Activated CD8-positive, alpha-beta memory T cell treated with anti-CD3 and anti-CD28 coated beads, Interleukin-2, amount 50 U/mL, for 48 hours (primary cell): ENCODE measurements at places on chromosomes 12 and 14.

DNA sequence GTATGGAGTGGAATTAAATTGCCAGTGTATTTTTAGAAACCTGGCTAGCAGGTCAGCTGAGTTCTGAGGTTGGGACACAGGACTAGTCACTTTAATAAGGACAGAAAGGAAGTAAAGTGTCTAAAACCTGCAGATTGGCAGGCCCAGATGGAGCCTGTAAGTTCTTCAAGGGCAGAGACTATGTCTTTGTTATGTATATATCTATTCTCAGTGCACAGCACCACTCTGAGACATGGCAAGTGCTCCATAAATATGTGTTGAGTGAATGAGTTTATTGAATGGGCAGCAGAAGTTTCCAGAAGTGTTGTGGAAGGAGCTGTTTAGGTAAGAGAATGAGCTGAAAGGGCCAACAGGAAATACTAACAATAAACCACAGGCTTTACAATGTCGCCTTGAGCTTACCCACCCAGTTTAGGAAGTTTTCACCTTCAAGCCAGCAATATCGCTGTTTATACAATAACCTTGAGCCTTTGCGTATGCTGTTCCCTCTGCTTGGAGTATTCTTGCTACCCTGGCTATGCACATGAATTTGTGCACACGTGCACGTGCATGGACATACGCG, 109.5 kb upstream of the TMPO start:
- DNase-seq: no peak

DNA sequence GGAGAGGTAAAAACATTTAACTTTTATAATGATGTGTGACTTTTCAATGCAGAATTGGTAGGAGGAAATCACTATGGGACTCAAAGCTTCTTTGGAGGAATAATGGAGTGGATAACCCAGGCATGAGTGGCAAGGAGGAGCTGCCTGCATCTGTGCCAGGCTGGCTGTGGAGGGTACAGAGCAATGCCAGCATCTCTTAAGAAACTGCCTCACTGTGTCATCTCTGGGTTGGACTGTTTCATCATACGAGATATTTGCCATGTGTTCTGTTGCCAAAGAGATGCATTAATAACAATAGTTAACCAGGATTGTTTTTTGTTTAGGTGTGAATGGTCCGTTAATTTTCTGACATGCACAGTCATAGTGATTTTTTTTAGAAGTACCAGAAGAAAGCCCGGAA, 183.7 kb upstream of the NTF3 start:
- no peak for DNase-seq

DNA sequence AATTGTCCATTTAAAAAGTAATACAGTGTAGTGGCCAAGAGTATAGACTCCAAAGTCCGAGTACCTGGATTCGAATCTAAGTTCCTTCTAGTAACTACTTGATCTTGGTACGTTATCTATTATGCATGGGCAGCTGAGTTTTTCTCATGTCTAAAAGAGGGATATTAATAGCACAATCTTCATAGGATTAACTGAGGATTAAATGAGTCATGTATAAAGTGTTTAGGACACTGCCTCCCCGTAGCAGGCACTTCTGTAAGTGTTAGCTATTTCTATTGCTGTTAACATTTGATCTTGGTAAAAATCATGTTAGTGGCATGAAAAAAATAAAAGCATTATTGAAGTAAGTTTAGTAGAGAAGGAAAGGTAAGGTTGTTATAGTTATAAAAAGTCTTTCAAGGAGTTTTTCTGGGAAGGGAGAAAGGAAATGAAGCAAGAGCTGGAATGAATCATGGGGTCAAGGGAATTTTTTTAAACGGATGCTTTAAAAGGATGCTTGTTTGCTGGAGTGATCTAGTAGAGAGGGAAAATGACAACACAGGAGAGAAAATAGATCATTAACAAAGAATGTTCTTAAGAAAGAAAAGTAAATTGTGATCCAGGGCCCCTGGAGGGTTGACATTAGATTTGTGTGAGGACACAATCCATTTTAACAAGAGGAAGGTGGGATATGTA, 502.2 kb upstream of the USP15 start:
- DNase-seq: no peak

GRCh38 chr14:55936691-55937090, 181.5 kb upstream of the PELI2 start:
- DNase-seq: no peak

- DNase-seq: no peak
These were observed 7.2 kb downstream of the ADAM20 start for GRCh38 chr14:70527501-70528105.

- no peak for DNase-seq
These were observed 1.7 kb upstream of the SMOC1 start for GRCh38 chr14:69877492-69877891.

DNA sequence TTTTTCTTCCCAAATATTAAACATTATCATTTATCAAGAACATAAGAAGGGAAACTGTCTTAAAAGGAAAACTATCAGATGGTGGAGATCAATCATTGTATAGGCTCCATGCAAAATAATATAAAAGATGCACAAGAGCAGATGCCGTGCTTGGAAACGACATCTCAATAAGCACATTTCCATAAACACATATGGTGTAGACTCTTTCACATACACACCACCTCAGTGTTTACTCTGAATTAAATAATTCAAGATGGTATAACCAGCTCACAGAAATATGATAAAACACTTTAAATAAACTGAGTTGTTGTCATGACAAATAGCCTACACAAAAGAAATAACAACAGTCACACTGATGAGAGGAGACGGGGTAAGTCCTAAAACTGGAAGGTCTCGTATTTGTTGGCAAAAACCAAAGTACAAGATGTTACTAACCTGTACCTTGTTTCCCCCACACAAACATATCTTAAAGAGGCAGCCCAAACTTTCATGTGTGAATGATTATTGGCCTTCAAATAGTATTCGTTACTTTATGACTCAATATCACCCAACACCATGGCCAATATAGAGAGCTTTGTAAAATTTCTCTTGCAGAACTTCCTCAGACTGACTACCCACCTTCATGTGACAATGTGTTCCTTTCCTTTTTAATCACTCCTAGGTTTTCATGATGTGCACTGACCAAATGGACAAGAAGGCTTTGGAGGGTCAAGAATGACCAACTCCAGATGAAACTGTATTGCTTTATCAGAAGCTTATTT, 48.6 kb upstream of the TMPO start:
- no peak for DNase-seq

- no peak for DNase-seq
These were observed 307.4 kb downstream of the NUAK1 start for GRCh38 chr12:105831372-105831771.

- DNase-seq: no peak
These were observed 275.5 kb downstream of the DPF3 start for GRCh38 chr14:72618424-72618823.

DNA sequence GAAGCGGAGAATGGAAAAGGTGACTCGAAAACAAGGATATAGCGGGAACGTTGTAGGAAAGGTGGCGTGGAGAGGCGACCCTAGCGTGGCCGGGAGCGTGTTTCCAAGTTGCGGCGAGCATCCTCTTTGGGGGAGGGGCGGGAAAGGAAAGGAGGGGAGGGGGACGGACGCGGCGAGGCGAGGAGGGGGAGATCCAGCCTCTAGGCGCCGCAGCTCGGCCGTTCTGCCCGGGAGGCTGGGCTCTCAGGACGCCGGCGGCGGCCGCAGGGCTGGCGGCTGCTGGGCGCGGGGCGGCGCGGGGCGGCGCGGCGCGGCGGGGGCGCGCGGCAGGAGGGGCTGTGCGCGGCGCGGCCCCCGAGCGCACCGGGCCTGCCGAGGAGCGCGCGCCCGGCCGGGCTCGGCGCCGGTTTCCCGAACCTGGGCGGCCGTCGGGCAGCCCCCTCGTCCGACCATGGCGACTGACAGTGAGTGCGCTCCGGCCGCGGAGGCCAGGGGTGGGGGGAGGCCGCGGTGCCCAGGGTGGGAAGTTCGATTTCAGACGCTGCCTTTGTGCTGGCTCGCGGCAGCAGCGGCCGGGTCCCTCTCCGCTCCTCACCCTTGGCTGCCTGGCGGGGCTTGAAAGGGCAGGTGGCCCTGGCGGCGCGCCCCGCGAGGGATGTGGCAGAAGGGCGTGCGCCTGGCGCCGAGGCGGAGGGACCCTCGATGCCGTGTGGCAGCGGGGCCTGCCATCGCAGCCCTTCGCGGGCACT, 50.3 kb downstream of the SNAPC1 start:
- peak; percentile 61 for DNase-seq

- no peak for DNase-seq
These were observed 40.8 kb downstream of the TGFB3 start for GRCh38 chr14:75941030-75941429.

GRCh38 chr14:75049731-75050201, 1.5 kb downstream of the MLH3 start:
- no peak for DNase-seq

- DNase-seq: no peak
These were observed 31.7 kb downstream of the ANO6 start for GRCh38 chr12:45247589-45247988.

DNA sequence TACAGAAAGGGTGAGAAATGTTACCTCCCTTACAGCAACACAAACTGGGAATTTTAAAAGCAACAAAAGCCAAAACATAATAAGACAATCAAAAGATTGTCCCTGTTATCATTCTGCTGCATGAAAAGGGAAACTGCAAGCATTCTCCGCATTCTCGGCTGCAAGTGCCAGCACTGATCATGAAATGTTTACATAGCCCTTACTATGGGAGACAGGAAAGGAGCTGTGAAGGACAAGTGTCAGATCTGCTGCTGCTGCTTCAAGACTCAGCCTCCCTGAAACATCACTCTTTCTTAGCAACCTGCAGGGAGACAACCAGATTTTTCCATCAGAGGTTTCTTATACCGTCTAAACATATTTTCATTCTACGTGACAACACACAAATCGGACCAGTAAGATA, 20.1 kb downstream of the DENND5B start:
- no peak for DNase-seq

DNA sequence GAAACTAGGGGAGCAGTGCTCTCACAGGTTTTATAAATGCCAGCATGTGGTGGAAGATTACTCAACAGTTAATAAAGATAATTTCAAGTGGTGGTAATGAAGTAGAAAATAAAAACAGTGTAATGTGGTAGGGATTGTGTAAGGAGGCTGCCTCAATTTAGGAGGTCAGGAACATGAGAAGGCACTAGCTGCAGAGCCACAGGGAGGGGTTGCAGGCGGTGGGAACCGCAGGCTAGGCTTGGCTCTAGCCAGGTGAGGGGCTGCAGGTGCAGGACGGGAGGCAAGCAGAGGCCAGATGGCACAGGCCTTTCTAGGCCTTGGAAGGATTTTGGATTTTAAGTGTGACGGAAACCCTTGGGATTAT, 768 bp downstream of the METTL25 start:
- peak; percentile 55 for DNase-seq

DNA sequence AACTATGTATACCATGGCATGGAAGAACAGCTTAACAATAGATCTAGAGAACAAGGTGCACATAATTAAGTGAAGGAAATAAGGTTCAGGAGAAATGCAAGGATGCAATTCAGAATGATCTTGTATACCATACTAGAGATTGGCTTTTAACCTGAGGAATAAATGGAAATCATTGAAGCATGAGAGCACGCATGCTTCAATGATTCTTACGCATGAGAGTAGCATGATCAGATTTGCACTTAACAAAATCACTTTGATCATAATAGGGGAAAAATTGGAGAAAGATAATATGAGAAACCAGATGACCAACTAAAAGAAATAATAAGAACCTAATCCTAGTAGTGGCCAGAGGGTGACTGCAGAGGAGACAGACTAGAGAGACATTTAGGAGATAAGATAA, 133.3 kb upstream of the FSCB start:
- no peak for DNase-seq

DNA sequence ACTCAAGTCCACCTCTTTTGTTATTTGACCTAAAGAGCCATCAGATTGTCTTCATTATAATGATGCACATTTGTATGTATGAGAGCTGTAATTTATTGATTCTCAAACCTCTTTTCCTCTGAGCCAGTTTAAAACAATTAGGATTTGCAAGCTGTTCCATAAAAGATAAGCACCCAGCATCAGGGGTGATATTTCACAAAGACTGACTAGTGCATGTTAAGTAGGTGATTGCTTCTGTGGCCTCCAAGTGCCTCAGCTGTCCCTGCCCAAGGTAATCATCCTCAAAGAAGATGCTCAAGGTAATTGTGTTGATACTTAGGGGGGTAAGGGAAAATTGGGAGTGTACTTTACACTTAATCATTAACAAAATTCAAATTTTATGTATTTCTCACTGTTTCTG, 18.2 kb downstream of the CEP128 start:
- DNase-seq: no peak
